ENCODE measurements at places on chromosomes 2 and 18. TPM values are rescaled to one million over a fixed set of nuclear protein-coding genes. Genes with fewer than 3 reads are reported as not detected.

The TTR gene
- total RNA-seq: not detected

The LOXHD1 gene
- total RNA-seq: not detected

The FAM110C gene
- total RNA-seq: 0.14 TPM

The PHOSPHO2 gene
- total RNA-seq: 3.0 TPM

The POMC gene
- not detected for total RNA-seq

The DRC1 gene
- 0.31 TPM for total RNA-seq

The FOXD4L1 gene
- total RNA-seq: 0.31 TPM
